ENCODE measurements at places on chromosomes 4 and X.

- no peak for DNase-seq
Measured at GRCh38 chr4:41287005-41287404, 30.3 kb downstream of the UCHL1 start.

GRCh38 chr4:18082236-18082635 lies 60.7 kb upstream of the LCORL start:
- no peak for DNase-seq

DNA sequence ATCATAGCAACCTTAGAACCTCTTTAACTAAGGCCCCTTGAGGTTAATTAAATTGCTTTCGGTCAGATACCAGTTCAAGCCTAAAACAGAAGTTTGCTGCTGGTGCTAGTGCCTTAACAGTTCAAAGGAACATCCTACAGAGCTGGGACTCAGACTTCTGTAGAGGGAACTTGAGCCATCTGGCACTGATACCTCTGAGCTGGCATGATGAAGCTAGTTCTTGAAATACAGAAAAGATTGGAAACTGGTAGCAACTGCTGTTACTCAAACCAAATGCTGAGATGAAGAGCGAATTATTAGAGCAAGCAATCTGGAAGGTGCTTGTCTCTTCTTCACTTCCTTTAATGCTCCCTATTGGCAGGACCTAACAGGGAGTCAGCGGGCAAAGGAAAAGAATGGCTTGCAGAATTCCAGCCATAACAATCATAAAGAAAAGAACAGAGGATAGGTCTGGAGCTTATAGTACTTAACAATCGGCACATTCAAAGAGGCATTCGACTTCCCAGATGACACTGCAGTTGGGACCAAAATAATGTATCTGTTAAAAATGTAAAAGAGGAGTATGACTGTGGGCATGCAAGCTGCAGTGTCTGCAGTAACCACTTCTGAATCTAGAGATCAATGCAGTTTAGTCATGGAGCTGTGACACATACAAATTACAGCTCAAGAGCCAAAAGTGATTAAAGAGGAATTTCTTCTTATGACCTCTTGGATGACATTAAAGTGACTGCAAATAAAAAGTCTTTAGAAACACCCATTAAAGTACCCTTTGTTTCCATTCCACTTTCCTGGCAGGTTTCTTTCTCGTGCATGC lies 298.9 kb downstream of the PDGFC start:
- DNase-seq = no peak

DNA sequence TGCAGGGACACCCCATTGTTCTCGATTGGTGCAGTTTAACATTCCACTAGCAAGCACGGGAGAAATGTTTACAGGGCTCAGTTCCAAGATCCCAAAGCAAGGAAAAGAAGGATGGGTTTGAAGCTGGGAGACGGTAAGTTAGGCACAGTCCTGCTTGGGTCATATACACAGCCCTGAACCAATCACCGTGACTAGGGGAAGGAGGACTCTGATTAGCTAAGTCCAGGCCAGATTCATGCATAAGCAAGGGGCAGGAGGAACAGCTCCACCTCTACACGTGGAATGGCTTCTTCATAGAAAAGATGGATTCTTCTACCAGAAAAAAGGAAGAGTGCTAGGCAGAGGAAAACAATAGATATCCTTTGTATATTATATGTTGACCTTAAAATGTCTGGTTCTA lies 11.0 kb upstream of the EXOC1L start:
- DNase-seq = no peak

DNA sequence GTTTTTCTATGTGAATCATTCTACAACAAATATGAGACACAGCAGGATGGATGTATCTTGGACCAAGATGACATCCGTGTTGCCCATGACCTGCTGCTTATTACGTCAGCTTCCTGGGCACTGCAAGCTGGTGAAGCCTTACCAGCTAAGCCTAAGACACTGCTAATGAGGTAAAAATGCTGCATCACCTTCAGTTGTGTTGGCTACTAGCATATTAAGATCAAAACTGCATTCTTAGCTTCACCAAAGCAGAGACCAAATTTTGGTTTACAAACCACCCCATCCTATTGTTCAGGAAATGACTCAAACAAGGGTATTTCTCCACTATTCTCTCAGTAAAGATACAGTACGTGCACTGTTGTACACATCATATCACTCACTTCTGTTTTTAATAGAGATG lies 50.3 kb downstream of the MAML3 start:
- DNase-seq = no peak

DNA sequence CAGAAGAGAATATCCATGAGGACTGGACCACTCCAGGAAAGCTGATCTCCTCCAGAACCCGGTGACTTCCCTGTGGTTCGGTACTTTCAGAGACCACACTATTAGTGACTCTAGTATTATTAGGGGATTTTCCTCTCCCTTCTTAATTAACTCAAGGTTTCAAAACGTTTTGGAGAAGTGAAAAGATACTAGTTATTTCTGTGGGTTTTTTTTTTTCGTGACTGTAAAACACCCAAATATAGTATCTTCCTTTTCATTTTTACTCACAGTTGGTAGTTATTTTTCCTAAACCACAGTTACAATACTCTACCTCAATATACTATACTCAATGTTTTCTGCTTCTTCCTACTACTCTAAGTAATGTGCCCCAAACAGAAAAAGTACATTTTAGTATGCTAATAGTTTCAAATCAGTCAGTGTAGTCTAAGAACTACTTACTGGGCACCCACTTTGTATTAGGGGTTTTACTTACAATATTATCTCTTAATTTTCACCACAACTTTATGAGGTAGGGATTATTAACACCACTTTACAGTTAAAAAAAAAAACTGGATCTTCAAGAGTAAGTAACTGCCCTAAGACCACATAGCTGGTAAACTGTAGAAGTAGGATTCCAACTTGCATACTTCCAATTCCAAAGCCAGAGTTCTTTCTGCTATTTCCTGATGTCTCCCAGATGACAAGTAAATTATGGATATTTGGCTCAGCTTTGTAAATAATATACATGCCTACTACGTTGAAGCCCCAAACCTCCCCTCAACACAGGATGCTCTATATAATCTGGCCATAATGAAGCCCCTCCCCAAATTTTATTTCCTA lies 45.0 kb downstream of the SLC9A7 start:
- DNase-seq = no peak

GRCh38 chr4:158253350-158253980 lies 43.2 kb downstream of the TMEM144 start:
- DNase-seq = no peak

Measured in activated naive CD8-positive, alpha-beta T cell treated with anti-CD3 and anti-CD28 coated beads, Interleukin-2, amount 50 U/mL, for 16 hours (primary cell).